NCI-H1417 (cell line): ENCODE measurements at places on chromosomes 5 and 9.
A peak's percentile ranks its signal among the peaks of the same experiment; 100 is the strongest.

DNA sequence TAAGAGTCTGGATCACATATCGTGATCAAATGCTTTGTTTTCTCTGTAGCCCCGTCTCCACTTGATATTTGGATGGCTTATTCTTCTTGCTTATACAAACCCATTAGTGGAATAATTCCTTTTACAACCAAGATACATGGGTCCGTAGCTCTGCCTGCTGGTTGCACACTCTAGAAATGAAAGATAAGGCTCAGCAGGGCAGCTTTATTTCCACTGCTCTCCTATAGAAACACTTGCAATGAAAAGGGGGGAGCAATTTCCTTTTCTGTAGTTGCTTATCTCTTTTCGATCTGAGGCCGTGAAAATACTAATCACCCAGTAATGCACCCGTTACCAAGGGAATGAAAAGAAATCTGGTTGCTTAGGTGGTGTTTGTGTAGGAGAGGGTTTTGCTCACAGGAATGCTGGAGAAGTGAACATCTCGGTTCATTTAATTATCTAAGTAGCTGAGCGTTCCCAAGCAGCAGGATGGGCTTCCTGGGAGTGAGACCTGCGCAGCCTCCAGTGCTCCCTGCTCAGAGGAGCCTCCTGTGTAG, 131.7 kb downstream of the ADAMTS16 start:
- peak; percentile 52 for DNase-seq

GRCh38 chr9:105608721-105609598, 51.0 kb downstream of the FKTN start:
- peak; percentile 83 for DNase-seq

GRCh38 chr5:66438696-66439095, 157.5 kb upstream of the MAST4 start:
- no peak for DNase-seq

GRCh38 chr5:15371184-15371583, 128.8 kb upstream of the FBXL7 start:
- DNase-seq, result no peak

GRCh38 chr5:178677429-178677828, 50.6 kb upstream of the CLK4 start:
- DNase-seq, result no peak
